ENCODE measurements at places on chromosomes 5 and 9.

GRCh38 chr9:89801742-89802670 is 197.2 kb downstream of the GADD45G start:
- DNase-seq, result no peak

DNA sequence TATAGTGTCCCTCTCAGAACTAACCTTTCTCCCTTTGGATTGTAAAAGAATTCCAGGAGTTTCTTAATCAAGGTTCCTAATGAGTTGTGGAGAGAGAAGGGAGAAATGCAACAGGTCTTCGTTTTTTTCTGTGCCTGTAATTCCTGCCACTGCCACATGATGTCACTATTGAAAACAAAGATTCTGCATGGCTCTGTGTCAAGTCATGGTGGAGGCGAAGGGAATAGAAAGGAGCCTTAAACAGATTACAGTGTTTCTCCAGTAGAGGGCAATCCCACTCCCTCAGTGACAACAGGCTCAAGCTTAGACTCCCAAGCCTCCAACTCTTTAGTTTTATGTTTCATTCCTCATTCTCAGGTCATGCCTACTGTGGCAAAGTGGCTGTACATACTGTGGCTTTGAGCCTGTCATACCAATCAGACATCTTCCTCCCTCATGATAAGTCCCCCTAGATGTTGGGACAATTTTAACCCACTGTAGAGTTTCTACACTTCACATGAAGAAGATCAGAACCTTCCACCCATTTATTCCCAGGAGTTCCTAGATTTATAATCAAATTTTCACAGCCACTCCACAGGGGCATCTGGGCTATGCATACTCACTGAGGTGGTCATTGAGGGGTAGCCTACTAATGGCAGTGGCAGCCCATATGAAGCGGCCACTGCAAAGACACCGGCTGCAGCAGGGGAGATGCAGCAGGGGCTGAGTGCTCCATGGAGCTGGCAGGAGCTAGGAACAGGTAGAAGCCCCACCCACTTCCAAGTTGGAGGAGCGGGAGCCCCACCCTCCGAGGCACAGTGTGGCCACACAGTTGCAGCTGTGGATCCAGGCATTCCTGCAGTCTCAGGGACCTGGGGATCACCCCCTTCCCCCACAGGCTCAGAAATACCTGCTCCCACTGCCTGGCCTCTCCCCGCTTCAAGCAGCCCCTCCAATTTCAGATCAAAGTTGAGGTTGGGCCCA is 97.4 kb upstream of the TRIM32 start:
- no peak for DNase-seq

DNA sequence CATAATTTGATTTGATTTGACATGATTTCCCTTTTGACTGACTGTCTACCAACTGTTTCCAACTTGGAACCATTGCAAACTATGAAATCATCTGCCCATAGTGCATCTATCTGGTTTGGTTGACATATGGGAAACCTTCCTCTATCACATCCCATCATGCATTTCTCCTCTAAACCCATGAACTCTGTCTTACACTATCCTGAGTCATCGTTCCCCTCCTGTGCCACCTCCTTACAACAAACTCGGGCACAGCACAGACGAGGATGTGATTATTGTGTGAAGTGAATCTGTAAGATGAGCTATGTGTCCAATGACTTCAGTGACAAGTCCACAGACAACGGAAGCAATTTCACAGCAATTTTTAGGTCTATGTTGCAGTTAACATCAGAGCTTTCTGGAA is 126.1 kb downstream of the NPR3 start:
- no peak for DNase-seq

- DNase-seq, result no peak
Measured at GRCh38 chr9:134437403-134438194, 111.3 kb downstream of the RXRA start.

GRCh38 chr5:135534609-135535419 is 950 bp downstream of the NEUROG1 start:
- no peak for DNase-seq

- DNase-seq, result no peak
Measured at GRCh38 chr9:72984991-72985390, 32.1 kb upstream of the ALDH1A1 start.

- no peak for DNase-seq
Measured at GRCh38 chr9:99633265-99633664, 188.4 kb upstream of the NR4A3 start.

DNA sequence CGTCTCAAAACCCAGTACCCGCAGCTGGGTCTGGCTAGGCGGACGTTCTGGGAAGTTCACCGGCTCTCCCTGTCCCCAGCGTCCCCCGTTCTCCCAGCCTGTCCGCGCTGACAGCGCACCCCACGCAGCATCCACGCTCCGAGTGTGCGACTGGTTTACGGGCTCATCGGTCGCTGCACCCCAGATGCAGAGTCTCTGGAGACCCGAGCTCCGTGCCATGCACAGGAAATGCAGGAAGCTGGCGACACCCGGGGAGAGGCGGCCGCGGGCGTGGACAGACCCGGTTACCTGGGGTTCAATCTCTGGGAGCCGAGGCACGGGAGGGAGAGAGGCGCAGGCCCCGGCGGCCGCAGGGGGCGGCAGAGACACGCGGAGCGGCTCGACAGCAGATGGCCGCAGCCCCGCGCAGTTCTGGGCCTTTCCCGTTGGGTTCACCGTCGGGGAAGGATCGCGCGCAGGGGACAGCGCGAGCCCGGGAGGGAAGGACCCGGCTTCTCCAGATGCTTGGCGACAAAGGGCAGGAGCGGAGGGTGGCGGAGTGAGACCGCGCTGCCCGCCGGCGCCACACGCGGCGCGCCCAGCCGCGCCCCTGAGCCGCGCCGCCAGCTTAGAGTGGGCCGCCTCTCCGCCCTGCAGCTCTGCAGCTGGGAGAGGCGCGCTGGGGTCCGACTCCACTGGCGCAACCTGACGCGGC is 558 bp downstream of the SHROOM1 start:
- DNase-seq, result peak; percentile 66

GRCh38 chr5:35032356-35032755 is 15.4 kb downstream of the AGXT2 start:
- DNase-seq, result no peak

- DNase-seq, result no peak
Measured at GRCh38 chr5:32584646-32585045, 711 bp upstream of the SUB1 start.

GRCh38 chr9:125749951-125750626 is 2.9 kb downstream of the PBX3 start:
- no peak for DNase-seq

GRCh38 chr9:108331596-108331995 is 524.2 kb downstream of the ACTL7B start:
- no peak for DNase-seq

DNA sequence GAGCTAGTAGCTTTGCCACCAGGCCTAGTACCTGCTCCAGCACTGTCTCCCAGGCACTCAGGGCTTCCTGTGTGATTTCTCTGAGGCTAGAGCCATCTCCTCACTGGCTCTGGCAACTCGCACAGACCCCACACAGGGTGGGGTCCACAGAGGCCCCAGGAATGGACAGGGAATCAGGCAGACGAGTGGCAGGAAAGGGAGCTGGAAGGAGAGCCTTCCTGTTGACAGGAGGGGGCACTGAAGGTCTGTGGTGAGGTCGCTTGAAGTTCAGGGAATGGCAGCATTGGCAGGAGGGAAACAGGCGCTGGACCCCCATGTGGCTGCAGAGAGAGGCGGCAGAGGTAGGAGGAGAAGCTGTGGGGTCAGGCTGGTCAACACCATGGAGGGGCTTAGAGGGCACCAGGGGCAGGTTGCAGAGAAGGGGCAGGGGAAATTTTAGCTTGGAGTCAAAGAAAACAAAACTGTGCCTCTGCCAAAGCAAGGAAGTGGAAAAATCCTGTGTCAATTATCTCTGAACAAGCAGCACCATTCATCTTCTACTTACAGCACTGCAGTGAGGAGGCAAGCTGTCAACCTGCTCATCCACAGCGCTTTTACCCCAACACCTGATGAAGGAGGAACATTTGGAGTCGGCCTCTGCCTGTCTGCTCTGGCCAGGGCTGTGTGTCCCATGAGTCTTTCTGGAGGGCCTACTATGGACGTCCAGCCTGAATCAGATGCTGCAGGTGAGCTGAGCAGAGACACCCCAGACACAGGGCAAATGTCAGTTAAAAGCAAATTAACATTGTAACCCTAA is 270.2 kb downstream of the FSTL4 start:
- DNase-seq, result no peak

DNA sequence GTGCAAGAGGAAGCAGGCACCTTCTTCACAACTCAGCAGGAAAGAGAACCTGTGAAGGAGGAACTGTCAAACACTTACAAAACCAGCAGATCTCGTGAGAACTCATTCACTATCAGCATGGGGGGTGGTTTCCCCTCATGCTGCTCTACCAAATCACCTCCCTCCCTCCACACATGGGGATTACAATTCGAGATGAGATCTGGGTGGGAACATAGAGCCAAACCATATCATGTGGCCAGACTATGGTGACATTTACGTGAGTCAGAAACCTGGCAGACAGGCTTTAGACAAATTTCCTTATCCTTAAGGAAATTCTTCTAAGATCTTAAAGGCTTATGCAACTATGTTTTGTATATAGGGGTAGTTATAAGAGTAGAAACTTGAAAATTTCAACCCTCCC is 8.7 kb upstream of the AOPEP start:
- no peak for DNase-seq

- DNase-seq, result no peak
Measured at GRCh38 chr5:86968301-86968753, 299.4 kb upstream of the RASA1 start.

GRCh38 chr9:89052470-89053097 is 61.3 kb downstream of the S1PR3 start:
- no peak for DNase-seq

GRCh38 chr9:10354591-10354990 is 258.2 kb downstream of the PTPRD start:
- DNase-seq, result no peak

- DNase-seq, result no peak
Measured at GRCh38 chr5:166786889-166787288, 1504.6 kb upstream of the WWC1 start.

DNA sequence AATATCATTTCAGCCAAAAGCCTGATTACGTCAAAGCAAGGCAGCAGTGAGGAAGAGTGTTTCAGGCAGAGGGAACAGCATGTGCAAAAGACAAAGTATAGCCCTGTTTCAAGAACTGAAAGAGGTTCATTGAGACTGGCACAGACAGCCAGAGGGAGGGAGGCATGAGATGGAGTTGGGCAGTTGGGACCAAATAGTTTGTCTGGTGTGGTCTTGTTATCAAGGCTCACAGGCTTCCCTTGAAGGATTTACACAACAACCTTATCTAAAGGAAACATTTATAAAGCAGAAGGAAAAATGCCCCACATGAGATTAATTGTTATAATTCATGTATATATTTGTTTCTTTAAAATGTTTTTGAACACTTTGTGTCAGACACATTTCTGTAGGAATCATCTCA is 253.3 kb downstream of the DMAC1 start:
- no peak for DNase-seq

GRCh38 chr5:126339215-126339805 is 83.9 kb upstream of the GRAMD2B start:
- DNase-seq, result no peak

DNA sequence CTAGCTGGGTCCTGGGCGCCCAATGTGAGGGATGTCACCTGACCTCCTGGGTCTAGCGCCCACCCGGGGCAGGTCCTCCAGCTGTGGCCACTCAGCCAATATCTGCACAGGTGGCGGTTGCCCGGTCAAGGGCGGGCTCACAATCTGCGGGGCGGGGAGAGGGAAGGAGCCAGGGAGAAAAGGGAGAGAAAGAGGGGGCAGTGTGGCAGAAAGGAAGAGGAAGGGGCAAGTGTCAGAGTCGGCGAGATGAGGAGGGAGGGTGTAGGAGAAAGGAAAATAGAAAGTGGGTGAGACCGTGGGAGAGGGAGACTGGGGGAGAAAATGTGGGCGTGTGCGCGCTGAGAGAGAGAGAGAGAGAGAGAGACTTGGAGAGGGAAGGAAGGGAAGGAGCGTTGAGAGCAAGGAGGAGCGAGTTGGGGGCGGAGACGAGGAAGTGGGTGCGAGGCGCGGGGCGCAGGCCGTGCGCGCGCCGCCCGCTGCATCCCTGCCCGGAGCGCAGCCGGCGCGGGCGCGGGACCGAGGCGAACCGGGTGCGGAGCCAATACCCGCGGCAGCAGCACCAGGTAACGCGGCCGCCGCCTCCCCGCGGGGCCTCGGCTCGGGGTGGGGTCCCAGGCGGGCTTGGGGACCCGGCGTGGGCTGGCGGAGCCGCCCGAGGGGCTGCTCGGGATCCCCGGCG is at the start of gene HRH2:
HRH2 (plus strand) TSS at position 479 of the 679 bp plus-strand sequence. CDS start 25,163 bp downstream, outside the sequence.
- peak; percentile 31 for DNase-seq

DNA sequence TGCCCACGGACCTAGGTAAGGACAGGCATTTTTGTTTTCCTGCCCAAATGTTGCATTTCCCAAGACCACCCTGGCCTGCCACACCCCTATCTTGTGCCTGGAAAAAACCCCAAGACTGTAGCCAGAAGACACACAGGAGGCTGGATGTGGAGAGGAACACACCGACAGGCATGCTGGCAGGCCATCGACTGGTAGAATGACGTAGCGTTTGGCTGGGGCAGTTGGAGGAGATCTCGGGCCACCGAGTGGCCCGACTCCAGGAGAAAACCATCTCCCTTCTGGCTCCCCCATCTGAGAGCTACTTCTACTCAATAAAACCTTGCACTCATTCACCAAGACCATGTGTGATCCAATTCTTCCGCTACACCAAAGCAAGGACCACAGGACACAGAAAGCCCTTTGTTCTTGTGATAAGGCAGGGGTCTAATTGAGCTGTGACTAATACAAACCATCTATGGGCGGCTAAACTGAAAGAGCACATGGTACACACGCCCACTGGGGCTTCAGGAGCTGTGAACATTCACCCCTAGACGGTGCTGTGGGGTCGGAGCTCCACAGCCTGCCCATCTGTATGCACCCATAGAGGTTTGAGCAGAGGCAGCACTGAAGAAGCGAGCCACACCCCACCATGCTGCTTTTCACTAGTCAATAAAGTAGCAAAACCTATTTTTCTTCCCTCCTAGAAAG is 38.9 kb upstream of the N4BP3 start:
- DNase-seq, result no peak

GRCh38 chr9:136808075-136808805 is 492 bp downstream of the RABL6 start:
- no peak for DNase-seq

- DNase-seq, result no peak
Measured at GRCh38 chr9:4741365-4742089, 525 bp upstream of the AK3 start.

DNA sequence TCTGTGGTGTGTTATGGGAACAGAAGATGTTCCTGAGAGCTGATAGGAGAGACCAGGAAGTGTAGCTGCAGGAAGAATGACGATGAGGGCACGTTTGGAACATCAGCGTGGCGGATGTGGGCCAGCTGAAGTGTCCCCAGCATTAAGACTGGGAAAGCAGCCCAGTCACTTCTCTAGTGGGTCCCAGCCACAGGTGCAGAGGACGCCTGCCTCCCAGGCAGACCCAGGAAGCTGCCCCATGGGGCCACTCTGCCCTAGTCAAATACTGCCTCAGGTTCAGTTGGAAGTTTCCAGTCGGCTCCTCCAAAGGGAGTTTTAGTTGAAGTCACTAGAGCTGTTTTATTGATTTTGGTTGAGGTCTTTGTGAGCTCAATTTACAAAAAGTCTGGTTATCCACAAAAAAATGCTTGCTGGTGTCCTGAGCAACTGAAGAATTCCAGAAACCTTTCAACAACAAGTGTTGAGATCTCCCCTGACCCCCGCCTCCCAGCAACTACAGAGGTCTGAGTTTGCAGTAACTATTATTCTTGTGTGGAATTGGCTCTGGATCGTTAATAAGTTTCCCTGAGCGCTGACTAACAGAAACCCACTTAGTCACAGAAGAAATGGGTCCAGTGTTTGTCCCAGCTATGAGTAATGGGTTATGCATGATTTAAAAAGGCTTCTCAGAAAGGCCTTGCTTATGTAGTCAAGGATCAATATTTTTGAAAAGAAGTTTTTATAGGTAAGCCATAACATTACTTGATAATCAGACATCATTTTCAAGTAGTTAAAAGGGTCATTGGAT is 294.1 kb downstream of the FANCC start:
- DNase-seq, result no peak
